Stimulated activated CD8-positive, alpha-beta memory T cell treated with anti-CD3 and anti-CD28 coated beads, Interleukin-4, amount 100 ng/mL, for 24 hours (primary cell): ENCODE measurements at places on chromosomes 5 and 9.
A peak's percentile ranks its signal among the peaks of the same experiment; 100 is the strongest.

- DNase-seq = no peak
Observed at GRCh38 chr5:88653471-88653870, 229.5 kb downstream of the MEF2C start.

DNA sequence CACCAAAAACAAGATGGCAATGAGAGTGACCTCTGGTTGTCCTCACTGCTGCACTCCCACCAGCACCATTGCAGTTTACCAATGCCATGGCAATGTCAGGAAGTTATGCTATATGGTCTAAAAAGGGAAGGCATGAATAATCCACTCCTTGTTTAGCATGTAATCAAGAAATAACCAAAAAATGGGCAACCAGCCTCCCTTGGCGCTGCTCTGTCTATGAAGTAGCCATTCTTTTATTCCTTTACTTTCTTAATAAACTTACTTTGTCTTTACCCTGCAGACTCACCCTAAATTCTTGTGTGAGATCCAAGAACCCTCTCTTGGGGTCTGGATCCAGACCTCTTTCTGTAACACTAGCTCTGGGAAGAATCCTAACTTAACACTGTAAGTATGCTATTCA lies 127.4 kb upstream of the IFNE start:
- DNase-seq = no peak

- no peak for DNase-seq
Observed at GRCh38 chr9:125988479-125989050, 241.4 kb downstream of the PBX3 start.

- DNase-seq = no peak
Observed at GRCh38 chr9:129693741-129694140, 28.3 kb downstream of the PRRX2 start.

GRCh38 chr5:96692441-96692840 lies 30.3 kb downstream of the CAST start:
- DNase-seq = no peak

DNA sequence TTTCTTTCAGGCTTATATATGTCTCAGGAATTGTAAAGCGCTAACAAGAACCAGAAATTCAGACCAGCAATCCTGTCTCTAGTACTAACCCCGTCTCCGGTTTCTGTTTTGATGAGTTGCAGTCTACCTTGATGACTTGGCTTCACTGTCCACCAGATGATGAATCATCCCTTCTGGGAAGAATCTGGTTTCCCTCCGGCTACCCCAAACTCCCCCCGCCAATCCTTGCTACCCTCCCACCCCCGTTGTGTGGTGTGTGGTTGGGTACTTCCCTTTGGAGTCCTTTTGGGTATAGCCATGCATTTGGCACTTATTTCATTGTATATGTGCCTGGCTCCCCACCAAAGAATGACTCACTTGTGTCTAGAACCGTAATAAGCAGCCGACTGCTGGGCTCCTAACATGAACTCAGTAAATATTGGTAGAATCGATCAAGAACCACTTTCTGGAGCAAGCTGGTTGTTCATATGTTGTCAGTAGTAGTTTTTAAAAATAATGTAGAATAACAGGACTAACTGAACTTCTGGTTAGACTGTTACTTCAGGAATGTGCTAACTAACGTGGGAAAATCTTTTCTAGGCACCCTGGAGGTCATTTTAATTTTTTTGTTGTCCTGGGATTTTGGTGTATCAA lies 8.3 kb upstream of the TGFBI start:
- no peak for DNase-seq

GRCh38 chr9:108474356-108474755 lies 381.4 kb downstream of the ACTL7B start:
- no peak for DNase-seq

- no peak for DNase-seq
Observed at GRCh38 chr5:81233080-81233634, at the start of gene CKMT2. TSS of gene CKMT2 (plus strand) at chr5:81233322. CDS start at chr5:81251133, 17,811 bp downstream.

DNA sequence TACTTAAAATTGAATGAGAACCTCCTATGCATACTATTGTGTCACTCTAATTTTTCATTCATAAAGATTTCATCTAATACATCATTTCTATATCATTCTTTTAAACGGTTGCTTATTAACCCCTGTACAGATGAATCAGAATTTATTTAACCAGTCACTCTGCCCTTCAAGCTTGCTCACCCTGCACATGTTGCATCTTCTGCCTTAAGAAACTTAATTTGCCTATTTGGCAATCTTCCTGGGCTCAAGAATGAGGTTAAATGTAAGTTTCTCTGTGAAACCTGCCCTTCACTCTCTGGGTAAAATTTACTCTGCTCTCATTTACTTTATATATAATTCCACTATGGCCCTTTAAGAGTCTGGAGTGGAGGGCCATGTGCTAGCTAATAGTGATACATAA lies 434.7 kb upstream of the ZNF608 start:
- no peak for DNase-seq

DNA sequence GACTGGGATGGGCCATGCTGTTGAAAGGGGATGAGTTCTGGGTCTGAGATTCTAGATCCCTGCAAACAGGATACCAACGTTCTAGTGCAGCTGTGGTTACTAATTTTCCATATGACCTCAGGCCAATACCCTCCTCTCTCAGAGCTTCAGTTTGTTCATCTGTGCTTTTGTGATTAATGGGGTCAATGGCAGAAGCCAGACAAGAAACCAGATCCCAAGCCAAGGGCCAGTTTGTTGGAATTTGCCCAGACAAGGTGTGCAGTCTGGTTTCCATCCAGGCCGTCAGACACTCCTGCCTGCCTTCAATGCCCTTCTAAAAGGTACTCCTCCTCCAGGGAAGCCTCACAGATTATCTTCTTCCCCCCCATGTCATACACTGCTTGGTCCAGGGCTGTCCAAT lies 11.4 kb downstream of the MYORG start:
- no peak for DNase-seq

DNA sequence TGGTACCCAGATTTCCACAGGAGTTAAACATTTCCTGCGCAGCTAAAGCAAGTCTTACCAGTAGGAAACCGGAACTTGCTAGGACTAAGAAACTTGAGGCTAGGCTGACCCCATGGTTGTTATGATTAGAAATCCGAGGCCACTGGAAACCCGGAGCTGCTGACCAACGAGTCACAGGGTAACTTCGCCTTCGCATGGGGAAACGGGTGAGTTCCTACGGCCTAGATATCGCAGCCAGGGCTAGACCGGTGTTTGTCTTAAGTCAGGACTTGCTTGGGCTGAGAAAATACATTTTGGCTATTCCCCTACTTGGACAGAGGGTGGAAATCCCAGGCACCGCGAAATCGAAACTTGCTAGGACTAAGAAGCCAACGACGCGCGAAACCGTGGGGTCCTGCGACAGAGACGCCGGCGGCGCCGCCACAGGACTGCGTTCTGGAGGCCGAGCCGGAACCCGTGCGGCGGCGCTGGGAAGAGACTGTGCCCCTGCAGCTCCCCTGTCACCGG lies 1.6 kb upstream of the ANXA2R start:
- peak; percentile 45 for DNase-seq

- no peak for DNase-seq
Observed at GRCh38 chr9:124359855-124360678, 55.2 kb downstream of the PSMB7 start.
